ENCODE measurements at places on chromosomes 12 and 14. TPM values are rescaled to one million over a fixed set of nuclear protein-coding genes. Genes with fewer than 3 reads are reported as not detected.

DNA sequence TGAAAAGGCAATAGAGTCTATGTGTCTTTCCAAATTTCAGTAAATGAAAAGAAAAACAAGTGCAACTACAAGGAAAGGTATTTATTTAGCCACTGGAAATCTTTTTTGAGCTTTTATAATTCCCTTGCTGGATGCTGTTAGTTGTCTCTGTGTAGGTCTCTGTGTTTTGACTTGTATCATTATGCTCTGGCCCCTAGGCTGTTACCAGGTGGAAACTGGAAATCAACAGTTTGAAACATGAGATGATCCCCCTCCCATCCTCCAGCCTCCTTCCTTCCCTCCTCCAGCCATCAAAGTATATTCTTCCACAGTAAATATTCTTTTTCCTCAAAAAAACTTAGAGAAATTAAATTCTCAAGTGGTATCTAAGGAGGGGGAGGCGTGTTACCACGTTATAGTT, 934 bp upstream of the DCN start:
- DNase-seq = no peak

VPS37B gene
- 66.9 TPM for total RNA-seq

ZC2HC1C gene
- 0.93 TPM for total RNA-seq

KCNA5 gene
- not detected for total RNA-seq

DNA sequence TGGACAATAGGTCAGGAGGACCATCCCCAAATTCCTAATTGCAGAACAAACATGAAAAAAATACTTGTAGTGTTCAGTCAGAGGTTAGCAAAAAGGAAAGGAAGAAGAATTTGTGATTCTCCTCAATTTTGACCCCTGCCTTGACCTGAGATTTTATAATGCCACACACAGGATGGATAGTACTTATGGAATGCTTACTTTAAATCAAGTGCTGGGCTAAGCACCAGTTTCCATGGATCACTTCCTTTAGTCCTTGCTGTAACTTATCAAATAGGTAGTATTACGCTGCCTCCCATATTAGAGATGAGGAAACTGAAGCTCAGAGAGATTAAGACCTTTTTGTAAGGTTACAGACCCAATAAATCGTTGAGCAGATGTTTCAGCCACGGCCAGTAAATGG, 81.2 kb upstream of the OVCH1 start:
- DNase-seq = no peak

GARIN6 gene
- not detected for total RNA-seq

GRCh38 chr12:102847131-102847530, 69.9 kb downstream of the PAH start:
- no peak for DNase-seq

DNA sequence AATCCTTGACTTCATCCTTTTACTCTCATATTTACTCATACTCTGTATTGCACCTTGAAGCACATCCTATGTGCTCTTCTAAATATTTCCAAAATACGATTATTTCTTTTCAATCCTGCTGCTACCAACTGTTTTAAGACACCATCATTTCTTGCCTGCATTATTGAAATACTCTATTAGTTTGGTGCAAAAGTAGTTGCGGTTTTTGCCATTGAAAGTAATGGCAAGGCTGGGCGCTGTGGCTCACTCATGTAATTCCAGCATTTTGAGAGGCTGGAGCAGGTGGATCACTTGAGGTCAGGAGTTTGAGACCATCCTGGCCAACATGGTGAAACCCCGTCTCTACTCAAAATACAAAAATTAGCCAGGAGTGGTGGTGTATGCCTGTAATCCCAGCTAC, 412.5 kb downstream of the KCNH5 start:
- no peak for DNase-seq

PIWIL1 gene
- not detected for total RNA-seq

GRCh38 chr12:61694214-61694613, 566.0 kb upstream of the USP15 start:
- no peak for DNase-seq

NFE2 gene
- total RNA-seq = not detected

DNA sequence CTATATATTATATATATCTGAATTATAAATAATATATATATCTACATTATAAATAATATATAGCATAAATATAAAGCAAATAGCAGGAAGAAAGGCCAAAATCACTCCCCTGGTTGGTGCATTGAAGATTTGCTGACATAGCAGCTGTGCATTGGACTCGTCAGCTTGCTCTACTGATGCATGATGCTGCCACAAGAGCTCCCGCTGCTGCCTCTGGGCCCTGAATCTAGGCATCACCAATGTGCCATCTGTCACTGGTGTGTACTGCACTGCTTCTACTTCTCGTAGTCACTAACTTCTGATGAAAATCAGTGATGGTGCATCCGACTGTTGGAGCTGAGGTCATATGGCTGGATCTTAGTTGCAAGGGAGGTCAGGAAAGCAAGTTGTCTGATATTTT, 205.0 kb downstream of the ADAMTS20 start:
- no peak for DNase-seq

DNA sequence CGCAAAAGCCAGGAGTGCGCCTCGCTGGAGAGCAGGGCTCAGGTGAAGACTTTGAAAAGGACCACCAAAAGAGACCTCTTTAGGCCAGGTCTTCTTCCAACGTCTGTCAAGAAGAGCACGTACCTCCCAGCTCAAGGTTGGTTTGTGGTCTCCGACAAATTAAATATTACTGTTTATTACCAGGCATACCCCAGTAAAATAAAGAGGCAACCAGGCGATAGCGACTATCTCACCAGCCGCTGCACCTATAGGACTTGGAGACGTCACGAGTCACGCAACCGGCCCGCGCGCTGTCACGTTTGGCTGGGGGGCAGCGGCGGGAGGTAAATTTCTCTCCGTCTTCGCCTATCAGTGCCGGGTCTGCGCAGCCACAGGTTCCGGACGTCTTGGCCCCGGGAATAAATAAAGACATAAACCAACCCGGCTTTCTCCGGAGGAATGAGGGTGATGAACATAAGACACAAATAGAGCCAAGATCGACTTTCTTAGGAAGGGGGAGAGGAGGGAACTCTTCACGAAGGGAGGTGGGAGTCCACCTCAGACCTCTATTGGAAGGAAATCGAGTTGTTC, 2.0 kb upstream of the TBX5 start:
- DNase-seq = no peak

DNA sequence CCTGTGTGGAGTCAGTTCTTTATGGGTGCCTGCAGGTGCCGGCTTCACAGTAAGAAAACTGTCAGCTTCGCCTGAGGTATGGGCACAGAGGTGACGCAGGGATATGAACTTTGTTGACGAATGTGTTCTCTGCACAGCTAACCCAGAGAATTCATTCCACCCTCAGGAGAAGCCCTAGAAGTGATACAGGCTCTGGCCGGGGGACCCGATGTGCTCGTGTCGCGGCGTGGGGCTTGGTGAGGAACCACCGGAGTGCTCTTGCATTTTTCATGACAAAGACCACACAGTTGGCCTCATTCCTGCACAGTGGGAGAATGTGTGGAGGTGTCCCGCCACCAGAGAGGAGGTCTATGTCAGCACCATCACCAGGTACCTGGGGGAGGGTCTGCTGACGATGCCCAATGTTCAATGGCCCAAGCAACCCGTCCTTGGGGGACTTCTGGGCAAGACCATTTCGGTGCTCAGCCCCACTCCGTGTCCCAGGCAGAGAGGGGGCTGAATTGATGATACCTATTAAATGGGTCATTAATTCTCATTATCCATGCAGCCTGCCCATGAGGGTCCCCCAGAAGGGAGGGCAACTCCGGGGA, 147.5 kb upstream of the RTL1 start:
- no peak for DNase-seq

- no peak for DNase-seq
Measured at GRCh38 chr12:96901175-96901574, 5.9 kb upstream of the NEDD1 start.

DNA sequence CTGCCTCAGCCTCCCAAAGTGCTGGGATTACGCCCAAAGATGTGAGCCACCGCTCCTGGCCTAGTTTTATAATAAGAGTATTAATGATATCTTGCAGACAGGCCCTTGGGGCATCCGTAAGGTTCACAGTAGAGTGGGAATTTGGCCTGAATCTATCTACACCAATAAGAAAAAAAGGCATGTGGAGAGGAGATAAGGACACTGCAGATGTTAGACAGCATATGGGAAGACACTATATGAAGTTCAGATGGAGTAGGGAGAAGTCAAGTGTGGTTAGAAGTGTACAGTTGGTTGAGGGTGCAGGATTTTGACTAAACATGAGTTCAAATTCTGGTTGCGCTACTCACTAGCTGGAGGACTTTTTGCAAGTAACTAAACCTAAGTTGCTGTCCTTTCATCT, 8.5 kb upstream of the TTC8 start:
- DNase-seq = no peak

- no peak for DNase-seq
Measured at GRCh38 chr14:20697273-20698017, 8.9 kb downstream of the ANG start.

GRCh38 chr14:100108042-100108825, 43.0 kb downstream of the EVL start:
- DNase-seq = no peak

DNA sequence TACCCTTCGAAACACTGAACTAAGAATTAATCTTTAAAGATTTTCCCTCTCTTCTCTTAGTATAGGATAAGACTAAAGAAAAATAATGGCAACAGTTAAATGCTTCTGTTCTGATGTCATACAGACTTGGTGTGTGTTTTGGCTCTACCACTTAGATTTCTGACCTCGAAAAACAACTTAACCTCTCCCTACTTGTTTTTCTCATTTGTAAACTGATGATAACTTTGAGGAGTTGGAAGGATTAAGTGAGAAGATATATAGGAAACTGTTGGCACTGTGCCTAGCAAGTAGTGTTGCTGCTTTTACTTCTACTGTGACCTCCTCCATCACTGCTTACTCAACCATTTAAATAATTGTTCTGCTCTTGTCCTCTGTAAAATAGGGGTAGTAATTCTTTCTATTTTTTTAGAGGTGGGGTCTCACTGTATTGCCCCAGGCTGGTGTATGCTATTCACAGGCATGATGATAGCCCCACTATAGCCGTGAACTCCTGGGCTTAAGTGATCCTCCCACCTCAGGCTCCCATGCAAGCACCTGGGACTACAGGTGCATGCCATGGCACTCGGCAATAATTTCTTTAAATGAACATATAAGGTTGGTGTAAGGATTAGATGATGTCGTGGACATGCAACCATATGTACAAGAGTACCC, 22.4 kb downstream of the PALS1 start:
- DNase-seq = no peak

DNA sequence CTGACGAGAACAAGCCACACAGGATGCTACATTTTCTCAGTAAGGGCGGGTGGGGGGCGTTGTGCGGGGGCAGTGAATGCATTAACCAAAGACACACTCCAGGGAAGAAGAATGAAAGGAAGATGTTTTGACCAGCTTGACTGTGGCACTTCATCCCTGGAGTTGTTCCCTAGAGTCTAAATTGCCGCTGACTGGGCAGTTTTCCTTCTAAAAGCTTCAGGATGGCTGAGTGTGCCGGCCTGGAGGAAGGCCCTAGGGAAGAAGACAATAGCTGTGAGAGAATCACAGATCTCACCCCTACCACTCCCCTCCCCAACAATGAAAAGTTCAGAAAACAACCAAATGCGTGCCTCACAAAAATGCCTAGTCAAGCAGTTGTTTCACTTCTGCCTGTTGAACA, 67.2 kb downstream of the NKX2-1 start:
- DNase-seq = no peak

NKX2-1 gene
- not detected for total RNA-seq

C12orf54 gene
- total RNA-seq = not detected

TRPV4 gene
- total RNA-seq = 5.9 TPM

CACNA1C gene
- 0.47 TPM for total RNA-seq

DNA sequence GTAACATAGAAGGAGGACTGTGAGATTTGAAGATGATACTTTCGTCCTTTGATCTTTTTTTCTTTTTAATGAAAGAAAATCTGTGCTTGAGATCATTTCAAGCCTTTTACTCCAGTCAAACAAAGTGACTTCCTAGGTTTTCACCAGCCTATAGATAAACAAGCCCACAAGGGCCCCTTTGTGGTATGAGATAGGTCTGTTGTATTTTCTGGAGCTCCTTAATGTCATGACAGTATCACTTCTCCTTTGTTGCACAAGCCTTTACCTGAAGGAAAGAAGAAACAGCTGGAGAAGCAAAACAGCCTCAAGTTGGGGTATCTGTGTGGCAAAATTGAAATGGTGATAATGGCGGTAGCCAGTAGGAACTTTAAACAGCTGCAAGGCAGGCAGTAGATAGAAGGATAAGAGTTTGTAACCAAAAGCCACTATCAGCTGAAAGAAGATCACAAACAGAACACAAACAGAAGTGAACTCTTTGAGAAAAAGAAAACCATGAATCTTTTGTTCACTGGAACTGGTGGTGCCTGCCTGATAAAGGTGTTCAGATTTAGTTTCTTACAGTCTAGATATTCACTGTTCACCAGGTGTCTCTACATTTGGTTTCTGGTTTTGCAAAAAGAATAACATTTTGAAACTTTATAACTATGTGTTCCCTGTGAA, 96.8 kb downstream of the LGR5 start:
- no peak for DNase-seq

KRT71 gene
- total RNA-seq = not detected

DNA sequence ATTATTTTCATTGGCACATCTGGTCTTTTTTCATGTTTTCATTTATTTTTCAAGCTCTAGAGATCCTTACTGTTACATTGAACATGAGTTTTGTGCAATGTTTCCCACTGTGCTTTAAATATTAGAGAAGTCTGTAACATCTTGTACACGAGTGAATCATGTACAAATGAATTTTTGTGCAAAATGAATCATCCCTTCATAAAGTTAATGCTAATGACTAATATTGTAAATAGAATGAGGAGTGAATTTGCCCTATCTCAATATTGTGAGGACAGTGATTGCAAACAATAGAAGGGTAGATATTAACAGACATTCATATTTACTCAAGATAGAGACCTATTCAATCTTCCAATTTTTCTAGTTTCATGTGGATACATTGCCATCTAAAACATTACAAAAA, 463.3 kb upstream of the FOXG1 start:
- DNase-seq = no peak

EID3 gene
- total RNA-seq = 5.8 TPM

OR4E2 gene
- total RNA-seq = not detected

- DNase-seq = no peak
Measured at GRCh38 chr12:77238335-77238734, 173.0 kb upstream of the E2F7 start.

TAS2R8 gene
- total RNA-seq = not detected

BEGAIN gene
- total RNA-seq = 0.05 TPM

FBXW8 gene
- 20.9 TPM for total RNA-seq

- no peak for DNase-seq
Measured at GRCh38 chr12:6551063-6551461, 4.8 kb downstream of the IFFO1 start.

DNA sequence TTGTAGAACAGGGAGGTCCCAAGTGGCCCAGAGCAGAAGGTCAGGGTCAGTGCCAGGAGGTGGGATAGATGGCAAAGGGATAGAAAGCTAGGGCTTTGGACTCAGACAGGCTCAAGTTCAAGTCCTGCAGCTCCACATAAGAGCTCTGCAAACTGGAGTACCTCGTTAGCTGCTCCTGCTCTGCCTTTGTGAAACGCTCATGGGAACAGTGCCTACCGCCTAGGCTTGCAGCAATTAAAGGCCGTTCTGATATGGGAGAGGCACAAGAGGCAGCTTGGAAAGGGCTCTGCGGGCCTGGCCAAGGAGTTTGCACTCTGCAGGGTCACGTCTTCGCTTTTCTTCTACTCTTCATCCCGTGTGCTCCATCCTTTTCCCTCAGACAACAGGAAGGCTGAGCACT, 54.1 kb downstream of the MAP1LC3B2 start:
- no peak for DNase-seq

NUAK1 gene
- total RNA-seq = 68.8 TPM

- no peak for DNase-seq
Measured at GRCh38 chr12:26119391-26119989, 5.3 kb downstream of the BHLHE41 start.

GRCh38 chr12:115898670-115899069, 378.8 kb downstream of the MED13L start:
- DNase-seq = no peak
